ENCODE measurements at places on chromosomes 12 and 14.

GRCh38 chr12:9707356-9707755 is 25.5 kb downstream of the CLECL1 start:
- DNase-seq, result no peak

GRCh38 chr12:120376009-120376408 is 7.0 kb upstream of the MSI1 start:
- DNase-seq, result no peak

GRCh38 chr12:129871991-129872972 is 31.5 kb downstream of the TMEM132D start:
- no peak for DNase-seq

- DNase-seq, result no peak
Observed at GRCh38 chr12:73815072-73815645, 722.5 kb upstream of the ATXN7L3B start.

DNA sequence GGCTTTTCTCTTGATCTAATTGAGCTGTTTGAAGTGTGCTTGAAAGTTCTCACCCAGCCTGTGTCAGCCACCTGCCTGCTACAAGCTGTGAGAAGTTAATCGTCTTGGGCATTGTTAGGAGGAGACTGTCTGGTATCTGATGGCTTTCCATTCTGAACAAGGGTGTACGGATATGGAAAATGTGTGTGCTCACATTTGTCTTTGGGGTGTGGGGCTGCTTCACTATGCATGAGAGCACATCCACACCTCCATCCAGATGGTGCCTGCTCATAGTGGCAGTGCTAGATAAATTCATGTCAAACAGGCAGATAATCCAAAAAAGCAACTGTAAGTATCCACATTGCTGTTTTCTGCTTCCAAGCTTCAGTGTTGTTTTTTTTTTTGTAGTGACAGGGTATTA is 462.2 kb downstream of the DIO2 start:
- no peak for DNase-seq

Measured in nucleus accumbens (tissue), 56 donors.